ENCODE measurements at places on chromosomes 3 and 15.
A peak's percentile ranks its signal among the peaks of the same experiment; 100 is the strongest.

DNA sequence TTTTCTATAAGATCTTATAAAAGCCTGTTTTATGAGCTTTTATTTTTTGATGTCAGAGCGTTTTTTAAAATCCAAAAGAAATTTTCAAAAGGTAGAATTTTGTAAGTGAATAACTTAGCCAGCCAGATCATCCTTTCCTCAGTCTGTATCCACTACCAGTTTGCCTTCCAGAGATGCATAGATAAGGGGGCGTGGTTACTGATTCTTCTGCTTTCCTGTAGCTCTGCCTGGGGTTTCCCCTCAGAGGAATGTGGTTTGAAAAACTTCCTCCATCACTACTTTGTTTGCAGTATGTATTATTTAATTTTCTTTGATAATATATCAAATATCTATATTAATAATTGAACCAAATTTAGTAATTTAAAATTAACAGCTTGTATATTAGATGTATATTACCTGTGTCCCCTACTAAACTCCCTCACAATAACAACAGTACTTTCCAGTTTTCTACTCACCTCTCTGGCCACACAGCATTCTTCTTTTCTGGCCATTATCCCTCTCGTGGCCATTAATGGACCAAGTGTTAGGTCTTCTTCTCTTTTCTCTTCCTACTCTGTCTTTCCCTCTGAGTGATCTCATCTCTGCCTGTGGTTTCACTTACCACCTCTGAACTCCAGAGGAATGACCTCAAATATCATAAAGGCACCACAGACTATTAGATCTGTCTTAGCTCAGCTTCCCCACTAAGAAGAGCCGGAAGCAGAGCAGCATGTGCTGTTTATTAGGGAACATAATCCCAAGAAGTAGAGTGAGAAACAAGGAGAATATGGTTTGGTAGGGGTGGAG lies 239.7 kb downstream of the UBE2E2 start:
- no peak for DNase-seq

GRCh38 chr3:81947359-81947758 lies 185.9 kb upstream of the GBE1 start:
- DNase-seq = no peak

DNA sequence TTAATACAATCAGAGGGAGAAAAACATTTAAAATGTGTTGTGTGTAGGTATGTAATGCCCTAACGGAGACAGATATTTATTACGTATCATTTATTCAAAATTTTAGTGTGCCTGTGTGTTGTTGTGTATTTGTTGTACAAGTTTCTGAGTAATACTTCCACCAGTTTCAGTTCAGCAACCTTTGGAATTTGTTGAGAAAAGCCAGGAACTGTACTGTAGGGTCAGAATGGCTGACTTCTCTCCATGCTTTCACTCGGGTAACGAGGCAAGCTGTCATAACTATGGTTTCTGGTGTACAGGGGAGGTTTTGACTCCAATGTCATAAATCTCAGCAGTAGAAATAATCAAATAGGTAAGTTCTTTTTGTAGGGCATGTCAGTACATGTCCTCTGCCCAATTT lies 23.8 kb upstream of the CNTN6 start:
- DNase-seq = no peak

DNA sequence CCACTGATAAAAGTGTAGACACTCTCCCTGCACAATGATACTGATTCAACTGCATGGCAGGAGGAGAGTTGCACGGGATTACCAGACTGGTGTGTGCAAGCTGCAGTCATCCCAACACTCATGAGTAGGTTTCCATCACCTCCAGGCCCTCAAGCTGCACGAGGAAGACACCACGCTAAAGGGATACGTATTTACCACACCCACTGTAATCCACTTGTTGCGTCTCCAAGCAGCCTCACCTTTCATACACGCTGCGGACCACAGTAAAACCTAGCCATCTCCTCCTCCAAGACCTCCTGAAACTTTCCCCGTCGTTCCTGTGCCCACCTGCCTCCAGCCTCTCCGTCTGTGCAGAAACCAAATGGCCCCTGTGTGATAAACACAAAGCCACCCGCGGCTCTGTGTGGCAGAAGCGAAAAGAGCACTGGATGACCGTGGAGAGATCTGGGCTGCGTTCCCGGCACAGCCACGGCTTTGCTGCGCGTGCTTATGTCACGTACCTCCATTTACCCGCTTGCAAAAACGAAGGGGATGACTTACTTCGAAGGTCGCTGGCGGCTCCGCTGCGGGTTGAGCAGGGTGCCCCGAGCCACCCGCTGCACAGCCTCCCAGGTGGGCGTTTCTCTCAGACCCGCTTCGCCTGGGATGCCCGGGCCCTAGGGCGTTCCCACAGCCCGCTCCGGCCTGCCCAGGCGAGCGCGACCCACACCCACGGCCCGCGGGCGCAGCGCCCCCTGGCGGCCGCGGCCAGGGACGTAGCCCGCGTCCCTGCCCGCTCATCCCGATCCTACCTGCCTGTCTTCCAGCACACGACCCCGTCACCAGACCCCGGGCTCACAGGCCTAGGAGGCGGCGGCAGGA lies 643 bp downstream of the ABCC5 start:
- peak; percentile 52 for DNase-seq

- no peak for DNase-seq
Measured at GRCh38 chr3:78725703-78726246, 1042.0 kb downstream of the ROBO1 start.

DNA sequence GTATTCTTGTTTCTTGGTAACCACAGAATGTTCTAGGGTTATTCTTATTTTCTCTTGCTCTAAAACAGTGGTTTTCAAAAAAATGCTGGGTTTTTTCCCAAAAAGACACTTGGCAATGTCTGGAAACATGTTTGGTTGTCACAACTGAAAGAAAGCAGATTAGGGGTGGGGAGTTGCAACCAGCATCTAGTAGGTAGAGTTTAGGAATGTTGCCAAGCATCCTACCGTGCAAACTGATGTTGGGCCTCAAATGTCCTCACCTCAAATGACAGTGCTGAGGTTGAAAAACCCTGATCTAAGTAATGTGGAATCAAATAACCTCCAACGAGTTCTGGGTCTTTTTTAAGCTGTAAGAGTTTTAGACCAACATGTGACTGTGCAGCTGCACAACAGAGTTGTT lies 270.5 kb upstream of the STT3B start:
- no peak for DNase-seq

DNA sequence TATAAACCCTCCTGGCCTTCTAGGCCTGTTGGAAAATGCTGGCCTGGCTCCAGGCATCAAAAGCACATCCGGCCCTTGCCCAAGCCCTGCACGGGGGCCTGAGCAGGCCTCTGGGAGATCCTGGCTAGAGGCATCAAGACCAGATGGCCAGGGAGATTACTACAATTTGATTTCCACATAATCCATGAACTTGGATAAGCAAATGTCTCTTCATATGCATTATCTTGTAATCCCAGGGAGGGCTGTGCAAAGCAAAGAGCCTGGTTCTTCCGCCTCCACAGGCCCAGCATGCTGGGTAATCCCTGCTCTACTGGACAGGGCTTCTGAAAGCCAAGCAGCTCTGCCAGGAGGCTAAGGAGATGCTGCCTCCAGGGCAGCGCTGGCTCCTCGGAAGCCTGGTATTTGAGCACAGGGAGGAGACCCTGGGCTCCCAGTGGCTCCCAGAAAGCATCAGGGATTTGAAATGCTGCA lies 18.2 kb downstream of the MRPL46 start:
- DNase-seq = no peak

DNA sequence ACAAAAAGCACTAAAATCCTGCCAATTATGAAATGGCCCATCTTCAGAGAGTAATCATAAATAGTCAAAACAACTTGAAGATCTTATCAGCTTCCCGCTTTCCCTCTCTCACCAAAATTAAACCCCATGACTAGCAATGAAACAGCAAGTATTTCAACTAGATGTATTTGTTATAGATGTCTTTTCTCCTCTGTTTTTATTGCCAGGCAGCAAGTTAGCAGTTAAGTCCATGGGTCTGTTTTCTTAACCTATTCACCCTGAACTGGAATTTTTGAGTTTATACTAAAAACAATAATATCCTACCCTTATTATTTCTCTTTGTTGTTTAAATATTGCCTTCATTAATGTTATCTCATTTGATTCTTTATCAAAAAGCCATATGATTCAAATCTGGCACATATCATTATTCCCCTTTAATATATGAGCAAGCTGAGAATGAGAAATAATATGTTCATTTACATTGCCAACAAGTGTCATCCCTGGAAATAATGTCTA lies 23.3 kb downstream of the AQP9 start:
- no peak for DNase-seq
